Activated CD4-positive, alpha-beta T cell treated with anti-CD3 and anti-CD28 coated beads for 4 hours (primary cell): ENCODE measurements at places on chromosomes 6 and 20.

DNA sequence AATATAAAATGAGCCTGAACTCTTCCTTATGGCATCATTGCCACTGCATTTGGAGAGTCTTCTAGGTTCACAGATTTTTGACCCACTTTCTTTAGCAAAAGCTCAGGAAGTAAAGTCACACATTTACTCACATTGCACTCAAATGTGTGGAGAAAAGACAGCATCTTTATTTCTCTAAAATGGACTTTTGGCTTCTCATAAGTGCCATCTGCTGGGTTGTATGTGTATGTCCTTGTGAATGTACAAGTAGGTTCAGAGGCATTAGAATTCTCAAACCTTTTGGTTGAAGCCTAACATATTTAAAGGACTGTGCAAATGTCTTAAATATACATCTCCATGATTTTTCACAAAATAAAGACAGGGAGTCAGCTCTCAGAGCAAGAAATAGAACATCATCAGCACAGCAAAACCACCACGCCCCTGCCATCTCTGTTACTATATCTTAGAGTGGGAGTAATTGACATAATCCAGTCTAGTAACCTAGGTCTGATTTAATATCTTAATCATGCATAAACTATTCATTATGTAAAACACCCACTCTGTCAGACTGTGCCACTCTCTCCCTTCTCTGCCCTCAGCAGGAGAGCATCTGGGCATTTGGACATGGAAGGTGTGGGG, 42.2 kb upstream of the SPTLC3 start:
- DNase-seq: no peak

GRCh38 chr6:85283436-85283835, 166.4 kb upstream of the NT5E start:
- no peak for DNase-seq

- DNase-seq: no peak
These were observed 15.4 kb downstream of the FBXL4 start for GRCh38 chr6:98932381-98932780.

DNA sequence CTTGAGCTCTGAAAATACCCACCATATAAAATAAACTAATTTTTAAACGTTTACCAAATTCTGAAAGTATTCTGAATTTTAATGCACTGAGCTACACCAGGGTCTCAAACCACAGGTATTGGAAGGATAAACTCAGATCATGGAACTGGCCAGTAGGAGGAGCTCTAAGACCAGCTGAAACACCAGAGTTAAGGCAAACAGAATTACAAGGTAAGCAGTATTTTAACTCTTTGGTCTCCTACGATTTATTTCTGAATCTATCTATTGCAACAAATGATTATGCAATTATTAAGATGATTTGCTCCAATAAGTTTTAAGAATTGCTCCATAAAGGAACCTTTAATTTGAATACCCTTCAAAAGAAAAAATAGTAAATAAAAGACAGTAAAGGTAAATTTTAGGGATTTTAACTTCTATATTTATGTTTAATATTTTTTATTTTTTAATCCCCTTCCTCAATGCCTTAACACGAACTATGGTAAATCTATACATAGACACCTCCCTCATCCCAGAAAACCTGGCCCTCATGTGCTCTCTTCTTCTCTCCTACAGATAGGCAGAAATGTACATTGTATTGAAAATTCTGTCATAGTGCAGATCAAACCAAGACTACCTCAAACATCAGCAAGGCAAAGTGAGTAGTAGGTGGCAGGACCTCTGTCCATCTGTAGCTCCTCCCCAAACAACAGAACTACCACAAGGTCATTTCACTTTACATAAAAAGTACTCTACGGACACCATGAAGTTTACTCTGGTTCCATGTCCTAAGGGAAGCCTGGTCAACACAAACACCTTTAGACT, 58.4 kb downstream of the SMLR1 start:
- peak; percentile 68 for DNase-seq

DNA sequence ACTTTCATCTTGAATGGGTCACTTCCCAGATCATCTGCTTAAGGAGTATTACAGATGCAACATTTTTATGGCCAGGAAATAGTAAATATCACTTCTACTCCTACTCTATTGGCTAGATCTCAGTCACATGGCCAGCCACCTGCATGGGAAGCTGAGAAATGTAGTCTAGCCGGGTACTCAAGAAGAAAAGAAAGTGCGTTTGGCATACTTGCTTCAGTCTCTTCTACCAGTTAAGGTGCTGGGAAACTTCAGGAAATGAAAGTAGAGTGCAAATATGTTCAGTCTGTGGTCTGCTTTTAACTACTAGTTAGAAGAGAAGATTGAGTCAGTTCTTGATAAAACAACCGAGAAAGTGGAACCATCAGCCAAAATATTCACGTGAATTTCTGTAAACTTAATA, 129.2 kb downstream of the PDSS2 start:
- DNase-seq: no peak

DNA sequence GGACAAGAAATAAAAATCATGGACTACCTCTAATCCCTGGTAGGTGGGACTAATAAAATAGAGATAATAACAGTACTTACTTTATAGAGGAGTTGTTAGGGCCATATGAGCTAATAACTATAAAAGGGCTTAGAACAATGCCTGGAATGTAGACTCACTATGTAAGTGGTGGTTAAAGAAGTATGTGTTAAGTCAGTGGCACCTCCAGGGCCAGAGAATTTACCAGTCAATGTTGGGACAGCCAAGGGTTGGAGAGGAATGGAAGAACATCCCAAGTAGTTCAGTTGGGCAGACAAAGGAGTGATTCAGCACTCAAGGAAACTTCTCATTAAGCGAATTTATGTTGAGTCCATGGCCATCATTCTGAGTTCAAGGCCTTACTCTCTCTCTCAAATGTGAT, 116.8 kb downstream of the OTOR start:
- DNase-seq: no peak
